Suprapubic skin (tissue), 4 donors: ENCODE measurements at places on chromosomes 6 and 20. TPM values are rescaled to one million over a fixed set of nuclear protein-coding genes. Genes with fewer than 3 reads are reported as not detected.

MYCT1 gene
- total RNA-seq, result 2.0 TPM

MYH7B gene
- 0.97 TPM for total RNA-seq

RRAGD gene
- total RNA-seq, result 18.8 TPM

KCNS1 gene
- 2.7 TPM for total RNA-seq

LINC00237 gene
- total RNA-seq, result not detected

FRK gene
- 3.6 TPM for total RNA-seq

ETV7 gene
- total RNA-seq, result 7.0 TPM

CSE1L gene
- total RNA-seq, result 41.3 TPM

WFDC5 gene
- 321 TPM for total RNA-seq

PGC gene
- total RNA-seq, result not detected

PCSK2 gene
- total RNA-seq, result 23.1 TPM

KAT14 gene
- total RNA-seq, result 13.2 TPM

SLC35D3 gene
- not detected for total RNA-seq

ASIP gene
- not detected for total RNA-seq

MTFR2 gene
- 2.2 TPM for total RNA-seq

RNF144B gene
- total RNA-seq, result 38.9 TPM

VWA7 gene
- 2.8 TPM for total RNA-seq

TBC1D32 gene
- 17.6 TPM for total RNA-seq

RUNX2 gene
- total RNA-seq, result 5.9 TPM

SLC22A1 gene
- total RNA-seq, result 3.9 TPM

NKAIN2 gene
- not detected for total RNA-seq

AVP gene
- not detected for total RNA-seq

TRIM40 gene
- not detected for total RNA-seq

EDN3 gene
- total RNA-seq, result 2.4 TPM

PHACTR1 gene
- total RNA-seq, result 7.7 TPM

SESN1 gene
- total RNA-seq, result 90.2 TPM

ESR1 gene
- total RNA-seq, result 2.6 TPM

HLA-DQA2 gene
- total RNA-seq, result 4.7 TPM

MOCS1 gene
- 8.3 TPM for total RNA-seq

FHL5 gene
- 12.6 TPM for total RNA-seq

TGM2 gene
- 6.6 TPM for total RNA-seq

MACROD2 gene
- 21.6 TPM for total RNA-seq
